ENCODE measurements at places on chromosomes 2 and 18.
A peak's percentile ranks its signal among the peaks of the same experiment; 100 is the strongest.

DNA sequence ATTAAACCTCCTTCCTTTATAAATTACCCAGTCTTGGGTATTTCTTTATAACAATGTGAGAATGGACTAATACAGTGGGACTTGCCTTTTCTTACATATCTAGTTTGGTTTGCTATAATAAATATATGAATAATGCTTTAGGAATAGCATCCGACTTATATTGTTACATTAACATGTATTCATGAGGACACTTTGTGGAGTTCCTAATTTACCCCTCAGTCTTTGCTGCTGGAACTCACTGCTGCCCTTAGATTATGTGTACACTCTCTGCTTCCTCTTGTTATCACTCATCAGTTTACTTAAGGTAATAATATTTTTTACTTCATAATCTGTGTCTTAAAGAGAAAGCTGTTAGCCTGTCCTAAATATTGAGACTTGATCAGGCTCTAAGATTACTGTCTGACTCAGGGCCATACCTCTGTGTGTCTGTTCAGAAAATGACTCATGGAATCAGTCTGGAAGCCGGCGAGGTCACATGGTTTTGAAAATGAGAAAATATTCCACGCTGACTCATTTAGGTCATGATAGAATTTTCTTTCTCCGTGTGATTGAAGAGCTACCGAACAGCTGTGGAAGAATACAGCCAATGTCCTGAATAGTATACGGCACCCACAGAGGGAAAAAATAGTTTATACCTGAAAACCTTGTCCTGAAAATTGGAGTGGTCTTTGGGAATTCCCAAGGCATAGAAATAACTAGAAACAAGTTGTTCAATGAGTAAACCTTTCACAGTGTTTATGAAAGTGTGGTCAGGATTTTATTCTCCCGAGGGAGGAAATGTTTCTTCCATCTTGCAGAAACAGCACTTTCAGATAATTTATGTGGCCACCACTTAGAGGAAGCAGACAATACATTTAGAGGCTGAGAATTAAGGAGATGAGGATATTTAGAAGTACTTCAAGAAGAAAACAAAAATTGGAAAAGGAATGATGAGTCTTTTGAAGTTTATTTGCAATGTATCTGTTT is 156.4 kb downstream of the DSEL start:
- DNase-seq, result no peak

- no peak for DNase-seq
These were observed 71.4 kb upstream of the LAPTM4A start for GRCh38 chr2:20122864-20123263.

DNA sequence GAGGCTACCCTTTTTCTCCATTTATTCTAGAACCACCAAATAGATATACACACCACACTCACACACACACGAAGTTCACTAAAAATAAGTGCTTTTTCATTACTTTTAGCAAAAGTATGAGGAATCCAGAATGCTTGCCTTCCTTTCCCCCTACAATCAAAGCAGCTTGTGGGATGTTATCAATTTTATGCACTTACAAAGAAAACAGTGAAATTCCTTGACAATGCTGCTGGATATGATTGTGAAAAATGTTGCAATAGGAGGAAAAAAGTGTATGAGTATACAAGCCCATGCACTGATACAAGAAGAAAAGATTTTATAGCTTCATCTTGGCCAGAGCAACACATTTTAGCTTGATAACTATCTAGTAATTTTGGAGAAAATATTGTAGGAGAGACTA is 269.2 kb downstream of the XIRP2 start:
- no peak for DNase-seq

DNA sequence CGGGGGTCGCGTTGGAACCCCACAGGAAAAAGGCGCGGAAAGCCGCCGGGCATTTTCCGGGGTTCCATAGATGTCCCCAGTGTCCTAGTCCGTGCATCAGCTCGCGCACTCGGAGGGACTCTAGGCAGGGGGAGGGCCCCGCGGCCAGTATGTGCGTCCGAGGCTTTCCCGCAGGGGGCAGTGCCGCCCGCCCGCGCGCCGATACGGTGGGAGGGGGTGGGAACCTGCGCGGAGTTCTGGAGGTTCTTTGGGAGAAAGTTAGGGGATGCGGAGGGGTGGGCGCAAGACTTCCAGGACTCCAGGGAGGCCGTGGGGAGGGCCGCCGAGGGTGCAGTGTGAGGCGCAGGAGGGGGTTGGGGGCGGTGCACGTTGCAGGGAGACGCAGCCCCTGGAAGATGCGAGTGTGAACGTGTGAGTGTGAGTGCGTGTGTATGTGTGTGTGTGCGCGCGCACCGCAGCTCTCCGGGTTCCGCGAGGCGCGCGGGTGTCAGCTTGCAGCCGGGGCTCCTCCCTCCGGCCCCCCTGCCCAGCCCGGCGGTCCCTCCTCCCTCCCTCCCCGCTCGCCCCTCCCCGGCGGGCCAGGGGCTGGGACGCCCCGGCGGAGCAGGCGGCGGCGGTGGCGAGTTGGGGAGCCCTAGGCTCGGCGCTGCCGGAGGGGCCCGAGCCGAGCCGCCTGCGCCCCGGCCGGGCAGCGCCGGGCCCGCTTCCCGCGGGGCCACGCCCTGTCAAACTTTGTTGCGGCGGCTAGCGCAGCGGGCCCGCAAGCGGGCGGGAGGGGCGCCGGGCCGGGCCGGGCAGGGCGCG is at the start of gene TCF7L1:
TSS of gene TCF7L1 (plus strand) at position 559 of the 804 bp plus-strand sequence. CDS start 293 bp downstream, outside the sequence.
- no peak for DNase-seq

- peak; percentile 91 for DNase-seq
These were observed 10.3 kb upstream of the CXXC1 start for GRCh38 chr18:50297621-50298442.
